ENCODE measurements at places on chromosomes 16 and 17.

DNA sequence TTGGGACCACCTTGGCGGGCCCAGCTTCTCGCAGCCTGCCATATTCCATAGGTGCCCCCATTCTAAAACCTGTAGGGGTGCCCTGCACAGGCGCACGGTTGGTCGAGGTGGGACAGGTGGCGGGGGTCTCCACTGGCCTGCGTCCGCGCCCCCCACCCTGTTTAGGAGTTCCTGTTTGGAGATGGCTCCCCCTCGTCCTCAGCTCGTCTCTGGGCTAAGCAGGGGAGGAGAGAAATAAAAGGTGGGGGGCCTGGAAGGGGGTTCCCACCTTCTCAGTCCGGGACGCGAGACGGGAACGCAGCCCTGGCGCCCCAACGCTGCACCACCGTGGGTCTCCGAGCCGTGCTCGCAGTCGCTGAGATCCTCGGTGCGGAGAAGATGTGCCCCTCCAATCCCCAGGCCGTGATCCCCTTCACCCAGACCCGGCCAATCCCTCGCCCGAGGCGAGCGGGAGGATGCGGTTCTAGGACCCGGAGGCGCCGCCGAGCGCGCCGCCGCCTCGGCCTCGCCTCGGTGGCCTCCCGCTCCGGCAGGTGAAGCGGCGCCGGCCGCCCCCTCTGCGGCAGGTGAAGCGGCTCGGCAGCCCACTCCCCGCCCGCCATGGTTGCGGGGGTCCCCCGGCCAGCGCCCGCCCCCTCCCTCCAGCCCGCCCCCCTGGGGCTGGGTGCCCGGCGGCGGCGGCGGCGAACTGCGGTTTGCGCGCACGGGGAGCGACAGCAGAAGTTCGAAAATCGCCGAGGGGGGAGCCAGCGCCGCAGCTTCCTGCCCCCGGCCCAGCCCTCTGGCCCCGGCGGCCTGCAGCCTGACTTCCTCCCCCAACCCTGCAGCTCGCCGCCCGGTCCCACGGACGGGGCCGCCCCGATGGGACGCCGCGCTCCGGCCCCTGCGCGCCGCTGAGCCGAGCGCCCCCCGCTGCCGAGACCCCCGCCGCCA, at the start of gene FMNL1:
Gene FMNL1 (plus strand): TSS at position 805 of the 933 bp plus-strand sequence. CDS start 240 bp downstream, outside the sequence.
- no peak for DNase-seq

DNA sequence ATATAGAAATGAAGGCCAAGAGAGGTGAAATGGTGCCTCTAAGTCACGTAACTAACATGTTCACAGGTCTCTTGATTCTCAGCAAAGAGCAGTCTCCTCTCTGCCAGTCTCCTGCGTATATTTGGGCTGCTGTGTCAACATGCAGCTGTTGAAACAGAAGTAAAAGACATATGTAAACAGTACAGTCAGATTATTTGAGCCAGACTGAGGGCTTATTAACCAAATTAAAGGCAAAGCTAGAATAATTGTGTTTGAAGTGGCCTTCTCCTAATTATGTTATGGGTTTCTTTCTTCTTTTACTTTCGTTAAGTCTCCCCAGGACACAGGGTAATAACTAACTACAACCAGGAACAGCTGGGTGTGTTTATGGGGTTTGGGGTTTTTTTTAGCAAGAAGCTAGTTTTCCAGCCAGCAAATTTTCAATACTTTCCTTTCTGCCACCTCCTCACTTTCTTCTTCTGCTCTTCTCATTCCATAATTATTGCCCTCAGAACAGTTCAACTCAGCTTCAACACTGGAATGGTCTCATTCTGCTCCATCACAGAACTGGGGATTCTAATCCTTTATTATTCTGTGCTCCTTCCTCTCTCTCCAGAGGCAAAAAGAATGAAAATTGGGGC, 18.4 kb downstream of the G6PC1 start:
- no peak for DNase-seq

DNA sequence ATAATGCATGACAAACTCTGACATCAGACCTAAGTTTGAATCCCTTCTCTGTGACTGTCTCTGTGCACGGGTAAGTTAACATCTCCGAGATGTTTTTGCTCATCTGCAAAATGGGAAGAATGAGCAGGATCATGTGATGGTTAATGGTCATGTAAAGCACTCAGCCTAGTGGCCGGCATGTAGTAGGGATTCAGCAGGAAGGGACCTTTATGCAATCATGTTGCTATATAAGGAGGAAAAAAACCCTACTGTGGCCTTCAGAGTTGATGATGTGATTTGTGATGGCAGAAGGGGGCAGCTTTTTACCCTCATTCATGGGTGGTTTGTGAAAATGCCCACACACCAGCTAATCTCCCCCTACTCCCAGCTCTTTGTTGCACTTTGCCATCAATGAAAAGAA, 24.1 kb downstream of the CLEC16A start:
- no peak for DNase-seq

DNA sequence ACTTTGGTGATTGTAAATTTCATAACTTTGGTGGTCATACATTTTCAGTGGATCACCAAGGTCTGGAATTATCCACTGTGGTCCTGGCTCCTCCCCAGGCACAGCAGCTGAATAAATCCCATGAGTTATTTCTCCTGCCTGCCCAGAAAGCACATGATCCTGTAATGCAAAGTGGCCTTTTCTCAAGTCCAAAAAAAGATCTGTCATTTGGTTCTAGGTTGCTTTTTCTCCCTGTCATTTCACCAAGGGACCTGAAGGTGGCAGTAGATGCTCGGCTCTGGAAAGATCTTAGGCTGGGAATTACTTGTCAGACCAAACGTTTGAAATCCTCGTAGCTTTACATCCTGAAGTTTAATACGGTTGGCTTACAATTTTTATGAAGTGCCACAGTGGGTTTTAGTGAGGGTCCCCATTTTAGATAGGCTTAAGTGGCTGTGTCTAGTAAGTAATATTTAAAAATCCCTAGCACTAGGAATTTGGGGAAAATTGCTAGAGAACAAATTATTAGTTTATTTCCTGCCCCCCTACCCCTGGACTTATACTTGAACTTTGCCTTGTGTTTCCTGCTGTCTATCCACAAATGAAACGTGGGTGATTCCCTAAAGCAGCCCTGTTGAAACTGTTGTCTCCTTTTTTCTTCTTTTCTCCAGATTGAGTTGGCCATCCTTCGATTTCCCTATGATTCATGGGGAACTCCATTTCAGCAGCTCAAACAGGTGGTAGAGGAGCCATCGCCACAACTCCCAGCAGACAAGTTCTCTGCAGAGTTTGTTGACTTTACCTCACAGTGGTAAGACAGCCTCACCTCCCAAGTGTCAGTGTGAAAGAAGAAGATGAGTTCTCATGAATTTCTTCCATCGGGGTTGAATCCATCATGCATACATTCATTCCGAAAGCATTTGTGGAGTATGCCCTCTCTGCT, 111.7 kb downstream of the MAP2K6 start:
- peak; percentile 25 for DNase-seq

Data from dorsolateral prefrontal cortex (tissue), 122 donors.